ENCODE measurements at places on chromosomes 7 and 10. TPM values are rescaled to one million over a fixed set of nuclear protein-coding genes. Genes with fewer than 3 reads are reported as not detected.

GRCh38 chr7:138753610-138754009 is 44.2 kb upstream of the TMEM213 start:
- H3K36me3 ChIP-seq = no peaks in the 10 kb centered on the region
- H3K27ac ChIP-seq = no peak overlapping the region
- no peaks in the 10 kb centered on the region for H3K4me1 ChIP-seq
- DNase-seq = no peak

GRCh38 chr10:125549653-125550052 is 133.3 kb downstream of the TEX36 start:
- no peak overlapping the region for H3K4me3 ChIP-seq
- no peaks in the 10 kb centered on the region for H3K36me3 ChIP-seq
- H3K27me3 ChIP-seq = no peaks in the 10 kb centered on the region

GRCh38 chr10:71804077-71804476 is 30.8 kb upstream of the VSIR start:
- H3K36me3 ChIP-seq = no peaks in the 10 kb centered on the region
- H3K27ac ChIP-seq = no peak overlapping the region
- no peaks in the 10 kb centered on the region for H3K4me1 ChIP-seq
- no peaks in the 10 kb centered on the region for H3K27me3 ChIP-seq
- H3K4me3 ChIP-seq = no peak overlapping the region
- no peak for DNase-seq

Gene OPN1SW
- not detected for total RNA-seq

DNA sequence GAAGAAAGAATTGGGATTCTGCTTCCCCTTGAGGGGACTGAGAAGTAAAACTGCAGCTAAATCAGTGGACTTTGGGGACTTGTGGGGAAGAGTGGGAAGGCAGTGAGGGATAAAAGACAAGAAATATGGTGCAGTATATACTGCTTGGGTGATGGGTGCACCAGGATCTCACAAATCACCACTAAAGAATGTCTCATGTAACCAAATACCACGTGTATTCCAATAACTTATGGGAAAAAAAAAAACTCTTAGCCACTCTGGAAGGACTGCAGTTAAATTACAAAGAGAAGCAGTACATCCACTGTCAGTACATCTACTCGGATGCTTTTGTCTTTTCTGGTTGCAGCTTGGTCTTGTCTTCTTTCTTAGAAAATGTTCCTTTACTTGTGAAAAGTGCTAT is 27.4 kb upstream of the GOT1 start:
- no peaks in the 10 kb centered on the region for H3K36me3 ChIP-seq
- H3K27ac ChIP-seq = no peak overlapping the region
- no peak overlapping the region for H3K4me3 ChIP-seq
- DNase-seq = no peak
- H3K27me3 ChIP-seq = no peaks in the 10 kb centered on the region
- H3K4me1 ChIP-seq = no peaks in the 10 kb centered on the region

GRCh38 chr7:24730018-24730369 is 27.3 kb downstream of the GSDME start:
- H3K36me3 ChIP-seq = no peaks in the 10 kb centered on the region
- no peaks in the 10 kb centered on the region for H3K27me3 ChIP-seq
- no peak overlapping the region for H3K27ac ChIP-seq

- H3K27ac ChIP-seq = no peak overlapping the region
- H3K27me3 ChIP-seq = no peaks in the 10 kb centered on the region
- DNase-seq = no peak
- no peak overlapping the region for H3K4me3 ChIP-seq
Measured at GRCh38 chr10:121708728-121709674, 110.8 kb upstream of the FGFR2 start.
